ENCODE measurements at places on chromosomes 2 and 18.

DNA sequence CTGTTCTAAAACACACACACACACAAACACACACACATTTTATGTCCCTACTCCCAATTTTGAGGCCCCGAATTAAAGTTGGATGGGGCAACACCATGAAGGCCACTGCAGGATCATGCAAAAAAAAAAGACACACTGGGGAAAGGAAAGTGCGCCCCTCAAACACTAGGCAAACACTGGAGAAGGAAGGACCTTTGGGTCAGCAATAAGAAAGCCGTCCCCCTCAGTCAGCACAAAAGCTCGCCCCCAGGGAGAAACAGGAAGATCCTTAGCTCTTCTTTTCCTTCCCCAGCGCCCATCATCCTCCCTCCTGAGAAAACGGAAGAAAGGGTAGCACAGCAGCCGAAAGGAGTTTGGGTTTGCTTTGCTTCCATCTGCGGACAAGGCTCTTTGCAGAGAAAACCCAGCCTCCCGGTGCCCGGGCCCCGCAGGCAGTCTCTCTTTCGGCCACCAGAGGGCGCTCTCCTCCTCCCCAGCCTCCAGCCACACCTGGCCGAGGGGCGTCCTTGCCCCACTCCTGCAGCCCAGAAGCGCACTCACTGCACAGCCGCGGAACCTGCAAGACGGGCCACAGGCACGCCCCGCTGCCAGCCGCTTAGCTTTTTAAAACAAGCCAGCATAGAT, 248.5 kb downstream of the CDH20 start:
- DNase-seq = peak; percentile 54

DNA sequence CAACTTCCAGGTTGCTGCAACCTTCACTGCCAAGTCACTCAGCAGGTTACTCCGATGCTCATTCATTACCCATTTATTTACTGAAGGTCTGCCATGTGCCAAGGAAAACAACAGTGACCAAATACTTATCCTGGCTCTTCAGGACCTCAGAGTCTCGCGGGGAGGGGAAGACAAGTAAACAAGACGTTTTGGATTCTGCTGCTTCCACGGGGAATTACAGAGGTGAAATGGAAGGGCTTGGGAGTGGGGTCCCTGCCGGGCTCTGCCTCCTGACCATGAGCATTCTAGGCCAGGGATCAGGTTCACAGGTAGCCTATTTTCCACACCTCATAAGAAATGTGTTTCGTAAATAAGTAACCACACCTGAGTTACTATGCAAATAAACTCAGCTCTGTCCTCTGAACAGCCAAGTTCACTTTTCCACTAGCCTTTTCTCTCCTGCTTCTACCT, 68.1 kb downstream of the CLHC1 start:
- no peak for DNase-seq

GRCh38 chr2:225282858-225283710, 116.4 kb upstream of the NYAP2 start:
- DNase-seq = no peak

DNA sequence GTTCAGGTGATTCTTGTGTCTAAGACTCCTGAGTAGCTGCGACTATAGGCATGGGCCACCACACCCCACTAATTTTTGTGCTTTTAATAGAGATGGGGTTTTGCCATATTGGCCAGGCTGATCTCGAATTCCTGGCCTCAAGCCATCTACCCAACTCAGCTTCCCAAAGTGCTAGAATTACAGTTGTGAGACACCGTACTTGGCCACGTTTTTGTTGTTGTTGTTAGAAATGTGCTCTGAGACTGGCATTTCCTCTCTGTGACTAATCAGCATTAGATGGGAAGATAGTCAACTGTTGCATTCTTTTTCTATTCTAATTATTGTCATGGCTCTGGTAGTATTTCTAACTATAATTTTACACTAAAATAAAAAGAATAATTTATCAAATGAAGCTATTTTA, 191.7 kb downstream of the CAMKMT start:
- no peak for DNase-seq

DNA sequence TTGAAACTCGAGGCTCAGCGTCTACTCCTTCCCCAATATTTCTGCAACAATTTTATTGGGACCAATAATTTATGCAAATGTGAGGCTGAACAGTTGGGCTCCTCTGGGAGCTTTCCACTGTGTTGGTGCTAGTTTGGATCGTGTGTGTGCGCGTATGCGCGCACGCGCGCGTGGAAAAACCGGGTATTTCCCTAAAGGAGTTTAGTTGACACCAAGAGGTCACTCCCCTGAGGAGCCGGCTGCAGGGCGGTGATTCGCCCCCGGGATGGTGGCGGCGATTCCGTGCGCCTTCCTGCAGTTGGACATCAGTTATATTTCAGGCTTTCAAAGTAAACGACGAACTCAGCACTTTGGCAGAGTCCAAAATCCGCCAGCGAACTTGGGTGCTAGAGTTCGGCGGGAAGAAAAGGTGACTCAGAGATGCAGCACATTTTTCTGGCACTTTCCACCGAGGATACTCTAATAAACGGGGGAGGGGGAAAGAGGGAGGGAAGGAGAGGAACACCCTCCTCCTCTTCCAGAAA, 186.5 kb upstream of the FANCL start:
- DNase-seq = no peak

- DNase-seq = no peak
Observed at GRCh38 chr2:241933179-241933911, 63.8 kb downstream of the RTP5 start.

DNA sequence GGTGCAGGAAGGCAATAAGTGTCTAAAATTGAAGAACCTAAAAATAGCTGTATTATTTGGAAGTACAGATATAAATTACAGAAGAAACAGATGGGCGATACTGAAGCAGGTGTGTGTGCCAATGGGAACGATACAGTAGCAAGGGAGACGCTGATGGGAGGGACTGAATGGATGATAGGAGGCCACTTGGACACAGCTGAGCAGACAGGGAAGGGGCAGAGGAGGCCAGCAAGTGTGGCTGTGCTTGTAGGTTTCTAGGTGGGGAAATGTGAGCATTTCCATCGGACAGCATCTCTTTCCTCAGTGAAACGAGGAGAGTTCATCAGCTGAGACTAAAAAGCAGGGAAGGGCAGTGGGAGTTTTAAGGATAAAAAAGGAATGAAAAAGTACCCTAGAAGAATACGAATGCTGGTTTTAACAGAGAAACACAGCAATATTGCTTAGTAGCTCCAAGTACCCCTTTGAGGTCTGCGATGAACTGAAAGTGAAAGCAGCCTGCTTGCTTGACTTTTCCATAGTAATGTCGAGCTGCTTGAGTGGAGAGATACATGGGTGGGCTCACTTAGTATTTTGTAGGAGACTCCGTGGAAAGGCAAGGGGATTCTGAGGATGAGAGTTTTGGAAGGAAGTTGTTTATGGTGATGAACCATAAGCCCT, 91.7 kb upstream of the EPC2 start:
- DNase-seq = no peak

DNA sequence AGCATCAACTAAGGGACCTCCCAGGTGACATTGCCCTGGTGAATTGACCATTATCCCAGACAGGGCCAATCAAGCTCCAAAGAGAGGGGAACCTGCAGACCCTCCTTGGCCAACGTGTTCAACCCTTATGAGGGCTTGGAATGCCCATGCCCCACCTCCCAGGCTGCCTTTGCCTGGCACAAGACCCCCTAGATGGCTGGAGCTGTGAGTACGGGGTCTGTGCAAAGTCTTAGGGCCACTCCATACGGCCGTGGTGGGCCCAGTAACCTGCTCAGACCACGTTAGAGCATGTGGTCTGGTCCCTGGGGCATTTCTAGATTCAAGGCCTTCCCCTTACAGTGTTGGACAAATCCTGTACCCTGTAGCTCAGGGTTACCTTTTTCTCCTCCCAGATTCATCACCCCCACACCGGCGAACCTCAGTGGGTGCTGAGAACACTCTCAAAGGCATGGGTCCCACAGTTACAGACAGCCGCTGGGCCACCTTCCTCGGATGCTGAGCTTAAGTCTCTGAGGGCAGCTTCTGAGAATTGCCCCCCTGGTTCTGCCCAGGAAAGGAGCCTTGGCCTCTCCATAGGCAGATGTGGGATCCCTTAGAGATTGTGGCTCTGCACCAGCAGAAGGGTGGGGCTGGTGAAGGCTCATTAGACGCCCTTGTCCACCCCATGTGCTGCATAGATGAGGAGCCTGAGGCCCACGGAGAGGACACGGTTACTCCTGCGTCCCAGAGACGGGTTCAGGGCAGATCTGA, 18.3 kb upstream of the KCNK3 start:
- DNase-seq = no peak

GRCh38 chr2:40255103-40255502, 196.8 kb downstream of the SLC8A1 start:
- no peak for DNase-seq

DNA sequence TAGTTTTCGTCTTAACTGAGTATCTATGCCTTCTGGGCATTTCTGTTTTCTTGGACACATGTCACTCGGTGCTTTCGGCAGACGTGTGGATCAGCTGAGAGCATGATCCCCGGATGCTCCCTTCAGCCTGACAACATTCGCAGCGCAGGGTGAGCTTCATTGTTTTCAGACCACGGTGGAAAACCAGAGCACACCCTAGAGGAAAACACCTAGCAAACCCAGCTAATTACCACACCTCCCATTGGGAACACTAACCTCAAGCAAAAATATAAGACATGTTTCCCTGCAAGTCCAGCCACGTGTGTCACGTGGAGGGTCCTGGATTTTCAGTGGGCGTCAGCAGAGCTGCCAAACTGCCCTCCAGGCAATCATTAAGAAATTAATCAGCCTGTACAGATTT, 31.0 kb downstream of the ANKRD29 start:
- no peak for DNase-seq

- no peak for DNase-seq
Observed at GRCh38 chr2:34547900-34548299, 948.8 kb upstream of the FAM98A start.

GRCh38 chr2:176324862-176325261, 55.6 kb downstream of the MTX2 start:
- no peak for DNase-seq

DNA sequence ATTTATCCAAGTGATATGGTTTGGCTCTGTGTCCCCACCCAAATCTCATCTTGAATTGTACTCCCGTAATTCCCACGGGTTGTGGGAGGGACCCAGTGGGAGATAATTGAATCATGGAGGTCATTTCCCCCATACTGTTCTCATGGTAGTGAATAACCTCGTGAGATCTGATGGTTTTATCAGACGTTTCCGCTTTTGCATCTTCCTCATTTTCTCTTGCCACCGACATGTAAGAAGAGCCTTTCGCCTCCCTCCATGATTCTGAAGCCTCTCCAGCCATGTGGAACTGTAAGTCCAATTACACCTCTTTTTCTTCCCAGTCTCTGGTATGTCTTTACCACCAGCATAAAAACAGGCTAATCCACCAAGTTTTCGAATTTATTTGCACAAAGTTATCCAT, 20.3 kb upstream of the CHST10 start:
- DNase-seq = no peak

- DNase-seq = no peak
Observed at GRCh38 chr18:76055025-76055424, 440.0 kb downstream of the ZNF516 start.

DNA sequence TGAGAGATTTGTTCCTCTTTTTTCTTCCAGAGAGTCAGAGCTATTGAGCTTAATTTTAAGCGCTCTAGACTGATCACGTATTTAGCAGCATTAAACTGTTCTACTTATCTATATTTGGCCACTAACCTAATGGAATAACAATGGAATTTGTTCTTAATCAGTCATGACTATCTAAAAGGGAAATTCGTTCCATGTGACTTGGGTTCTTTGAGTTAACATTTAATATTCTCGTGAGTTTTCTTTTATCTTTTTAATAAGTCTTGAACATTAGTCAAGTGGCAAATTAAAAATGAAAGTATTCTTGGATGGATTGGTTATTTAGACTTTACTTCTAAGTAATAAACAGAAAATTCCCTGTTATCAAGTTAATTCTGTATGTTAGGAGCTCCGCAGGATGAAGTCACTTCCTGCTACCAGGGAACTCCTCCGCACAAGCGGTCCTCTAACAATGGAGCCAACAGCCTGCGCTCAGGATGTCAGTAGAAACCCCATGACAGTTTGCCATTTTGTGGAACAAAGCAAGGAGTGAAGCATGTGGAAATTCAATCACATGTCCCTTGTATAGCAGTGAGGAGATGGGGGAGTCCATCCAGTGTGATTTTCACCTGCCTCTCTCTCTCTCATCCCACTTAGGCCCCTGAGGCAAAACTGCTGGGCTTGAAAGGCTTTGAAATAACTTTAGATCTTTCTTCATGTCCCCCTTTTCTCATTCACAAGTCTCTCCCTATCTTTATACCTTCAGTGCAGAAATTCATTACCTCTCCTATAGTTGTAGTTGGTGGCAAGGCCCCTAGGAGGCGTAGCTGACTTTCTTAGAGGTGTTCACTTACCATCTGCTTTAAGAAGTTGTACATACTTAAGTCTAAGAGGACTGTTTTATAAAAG, 138.1 kb downstream of the WDR7 start:
- DNase-seq = no peak

GRCh38 chr2:149739883-149740265, 152.3 kb upstream of the MMADHC start:
- no peak for DNase-seq

GRCh38 chr2:104845552-104845931, 8.4 kb upstream of the POU3F3 start:
- DNase-seq = no peak

GRCh38 chr2:134127496-134127895, 126.4 kb upstream of the MGAT5 start:
- peak; percentile 11 for DNase-seq

DNA sequence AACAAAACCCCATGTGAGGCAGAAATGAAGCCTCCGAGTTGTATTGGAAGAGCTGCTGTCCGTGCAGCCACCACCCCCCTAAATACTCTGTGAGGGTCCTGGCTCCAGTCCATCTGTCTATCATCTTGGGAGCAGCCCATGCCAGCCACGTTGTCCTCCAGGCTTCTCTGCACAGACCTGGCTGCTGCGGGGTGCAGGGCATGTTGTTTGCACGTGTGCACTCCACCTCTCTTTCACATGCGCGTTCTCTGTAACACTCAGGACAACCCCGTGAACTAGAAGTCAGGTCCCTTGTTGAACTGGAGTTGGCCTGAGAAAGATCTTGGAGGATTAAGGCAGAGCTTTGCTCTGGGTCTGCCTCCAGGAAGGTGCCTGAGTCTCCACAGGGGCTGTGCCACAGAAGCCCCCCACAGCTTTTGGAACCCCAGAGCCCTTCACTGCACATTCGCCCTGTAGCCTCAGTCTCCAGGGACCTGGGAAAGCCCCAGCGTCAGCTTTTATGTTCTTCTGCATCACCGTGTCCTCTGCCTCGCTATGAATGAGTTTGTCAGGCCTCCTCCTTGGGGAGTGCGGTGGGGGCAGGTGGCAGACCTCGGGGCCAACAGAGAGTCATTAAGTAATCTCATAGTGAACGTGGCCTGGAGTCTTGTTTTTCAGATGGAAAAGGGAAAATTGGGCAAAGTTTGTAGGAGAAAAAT, 16.6 kb downstream of the RTP5 start:
- no peak for DNase-seq

All from activated CD8-positive, alpha-beta memory T cell treated with anti-CD3 and anti-CD28 coated beads for 1 hour (primary cell).